Sciatic nerve (tissue), 2 donors: ENCODE measurements at places on chromosomes 16 and 17.

GRCh38 chr16:57987441-57988177 is 12.9 kb downstream of the ZNF319 start:
- no peak for DNase-seq

GRCh38 chr17:77101521-77102410 is 39.0 kb upstream of the SEC14L1 start:
- DNase-seq = no peak

GRCh38 chr17:58323366-58324055 is 5.1 kb downstream of the TSPOAP1 start:
- no peak for DNase-seq

- DNase-seq = no peak
These were observed 5.0 kb downstream of the PRSS27 start for GRCh38 chr16:2715064-2715463.

DNA sequence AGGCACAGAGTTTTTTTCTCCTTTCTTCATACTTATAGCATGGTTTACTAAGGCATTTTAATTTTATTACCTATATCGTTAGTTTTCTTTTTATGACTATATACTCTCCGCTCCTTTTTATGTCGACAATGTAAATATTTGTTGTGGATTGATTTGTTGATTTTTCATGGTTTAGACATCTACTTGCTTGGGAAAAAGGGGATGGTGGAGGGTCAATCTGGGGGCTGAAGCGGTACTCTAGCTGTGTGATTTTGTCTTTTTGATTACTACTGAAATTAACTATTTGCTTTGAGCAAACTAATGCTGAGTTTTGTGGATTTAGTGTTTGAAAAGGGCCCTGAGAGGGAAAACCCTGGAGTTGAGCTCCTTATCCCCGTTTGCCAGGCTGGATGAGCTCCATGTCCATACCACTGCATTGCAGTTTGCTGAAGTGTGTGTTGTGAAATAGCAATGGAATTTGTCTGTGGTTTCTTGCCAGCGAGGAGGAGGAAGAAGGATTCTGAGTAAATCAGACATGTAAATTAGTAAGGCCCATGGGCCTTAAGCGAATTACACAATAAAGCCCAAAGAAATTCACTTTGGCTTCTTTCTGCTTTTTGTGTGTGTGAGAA is 72.0 kb downstream of the FTO start:
- no peak for DNase-seq

- no peak for DNase-seq
These were observed 2.3 kb downstream of the BAIAP2 start for GRCh38 chr17:81037026-81037797.

GRCh38 chr17:21125862-21126261 is 902 bp upstream of the DHRS7B start:
- DNase-seq = no peak

- no peak for DNase-seq
These were observed 112.2 kb upstream of the LHX1 start for GRCh38 chr17:36825113-36825512.

- no peak for DNase-seq
These were observed 96.9 kb upstream of the ADAMTS18 start for GRCh38 chr16:77531752-77532151.

DNA sequence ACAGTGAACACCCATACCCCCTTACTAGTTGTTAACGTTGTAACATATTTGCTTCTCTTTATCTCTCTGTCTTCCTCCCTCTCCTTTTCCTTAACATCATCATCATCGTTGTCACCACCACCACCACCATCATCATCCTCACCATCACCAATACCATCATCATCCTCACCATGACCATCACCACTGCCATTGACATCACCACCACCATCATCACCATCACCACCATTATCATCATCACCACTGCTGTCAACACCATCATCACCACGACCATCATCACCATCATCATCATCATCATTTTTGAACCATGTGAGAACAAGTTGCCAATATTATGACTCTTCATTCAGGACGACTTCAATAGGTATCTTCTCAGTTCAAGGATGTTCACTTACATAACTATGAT is 35.5 kb downstream of the SHISA6 start:
- DNase-seq = no peak

- no peak for DNase-seq
These were observed 57.3 kb downstream of the ZFPM1 start for GRCh38 chr16:88510091-88510994.

DNA sequence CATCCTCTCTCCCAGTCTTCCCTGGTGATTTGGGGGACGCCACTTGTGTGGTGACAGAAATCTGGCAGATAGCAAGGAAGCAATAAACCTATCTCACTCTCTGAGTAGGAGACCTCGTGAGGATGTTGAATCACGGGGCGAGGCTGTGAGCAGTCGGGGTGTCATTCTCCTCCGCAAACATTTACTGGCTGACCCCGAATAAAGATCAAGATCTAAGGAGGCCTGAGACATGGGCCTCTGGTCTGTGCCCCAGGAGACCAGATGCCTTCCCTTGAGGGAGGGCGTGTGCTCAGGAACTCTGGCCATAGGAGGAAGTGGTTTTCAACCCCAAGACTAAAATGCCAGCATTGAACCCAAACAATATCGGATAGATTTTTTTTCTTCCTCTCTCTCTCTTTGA is 53.1 kb downstream of the FOXL1 start:
- DNase-seq = no peak

DNA sequence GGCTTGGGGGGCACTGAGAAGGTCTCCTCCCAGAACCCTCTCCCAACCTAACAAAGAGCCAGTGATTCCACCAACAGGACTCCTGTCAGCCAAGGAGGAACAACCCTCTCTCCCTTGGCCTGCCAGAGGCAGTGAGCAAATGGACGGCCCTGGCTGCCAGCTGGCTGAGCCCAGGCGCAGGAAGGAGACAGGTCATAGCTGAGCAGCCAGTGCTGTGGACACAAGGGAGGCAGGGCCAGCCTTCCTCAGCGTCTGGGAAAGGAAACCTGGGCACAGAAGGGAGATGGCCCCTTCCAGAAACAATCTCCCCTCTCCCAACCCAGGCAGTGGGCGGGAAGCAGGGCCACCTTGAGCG is 2.1 kb downstream of the MPO start:
- no peak for DNase-seq

GRCh38 chr16:50816901-50817555 is 75.1 kb downstream of the CYLD start:
- DNase-seq = peak; percentile 14

DNA sequence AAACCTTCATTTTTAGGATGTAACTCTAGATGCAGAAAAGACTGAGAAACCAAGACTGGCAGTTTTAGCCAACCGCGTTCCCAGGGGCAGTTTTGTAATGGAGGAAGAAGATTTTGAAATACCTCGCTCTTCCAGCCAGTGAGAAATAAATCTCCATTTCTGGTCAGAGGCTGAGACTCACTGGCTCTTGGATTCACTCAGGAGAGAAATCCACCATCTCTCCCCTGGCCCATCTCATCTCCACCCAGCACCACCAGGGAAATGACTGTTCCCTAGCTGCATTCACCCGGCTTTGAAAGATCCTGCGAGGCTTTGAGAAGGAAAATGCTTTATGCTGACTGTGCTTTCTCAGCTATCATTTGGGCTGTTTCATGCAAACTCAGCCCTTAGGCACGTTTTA is 185.2 kb downstream of the SOX9 start:
- peak; percentile 68 for DNase-seq

DNA sequence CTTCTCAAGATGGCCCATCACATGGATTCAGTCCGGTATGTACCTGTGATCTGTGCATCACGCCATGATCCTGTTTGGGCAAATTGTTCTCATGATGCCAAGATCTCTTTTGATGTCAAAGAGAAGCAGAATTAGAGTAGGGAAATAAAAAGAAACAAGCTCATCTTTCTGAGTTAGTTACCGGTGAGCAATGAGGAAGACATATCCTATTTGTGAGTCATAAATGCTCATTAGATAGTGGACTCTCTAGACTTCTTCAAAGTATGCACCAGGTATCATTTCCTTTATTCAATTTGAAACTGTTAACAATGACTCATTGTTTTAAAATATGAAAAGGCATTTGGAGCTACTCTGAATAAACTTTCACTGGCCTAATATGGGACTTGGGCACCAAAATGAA is 8.0 kb upstream of the KRTAP4-12 start:
- no peak for DNase-seq

- DNase-seq = peak; percentile 99
These were observed 15.9 kb upstream of the ERN1 start for GRCh38 chr17:64145751-64146417.

GRCh38 chr17:29347831-29348629 is 42.1 kb upstream of the TAOK1 start:
- DNase-seq = no peak

GRCh38 chr17:49696233-49696761 is 11.5 kb downstream of the SLC35B1 start:
- DNase-seq = no peak

GRCh38 chr16:46782320-46782719 is 34.2 kb upstream of the MYLK3 start:
- no peak for DNase-seq

DNA sequence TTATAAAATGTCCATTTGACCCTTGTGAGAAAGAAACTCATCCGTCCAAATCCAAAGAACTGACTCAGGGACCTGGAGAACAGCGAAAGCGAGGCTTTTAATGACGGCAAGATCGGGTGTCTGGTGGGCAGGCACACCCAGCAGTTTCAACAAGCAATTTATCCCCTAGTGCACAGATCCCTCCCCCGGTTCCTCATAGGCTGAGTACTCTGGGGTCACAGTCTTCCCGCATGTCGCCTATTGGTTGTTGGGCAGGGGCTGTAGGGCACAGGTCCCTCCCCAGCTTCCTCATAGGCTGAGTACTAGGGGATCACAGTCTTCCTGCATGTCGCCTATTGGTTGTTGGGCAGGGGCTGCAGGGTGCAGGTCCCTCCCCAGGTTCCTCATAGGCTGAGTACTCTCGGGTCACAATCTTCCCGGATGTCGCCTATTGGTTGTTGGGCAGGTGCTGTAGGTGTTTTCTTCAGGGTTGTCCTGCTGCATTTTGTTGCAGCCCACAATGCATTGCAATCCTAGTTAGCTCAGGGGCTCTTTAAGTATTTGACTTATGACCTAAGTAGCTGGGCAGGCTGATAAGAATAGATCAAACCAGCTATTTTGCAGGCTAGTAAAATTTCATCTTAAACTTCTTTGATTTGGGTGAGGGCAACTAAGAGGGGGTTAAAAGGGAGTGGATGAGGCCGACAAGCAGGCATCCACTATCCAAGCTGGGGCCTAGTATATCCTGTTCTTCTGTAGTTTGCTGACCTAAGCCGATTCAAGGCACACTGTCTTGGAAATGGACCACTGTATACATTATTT is 3.6 kb upstream of the UTS2R start:
- DNase-seq = no peak

DNA sequence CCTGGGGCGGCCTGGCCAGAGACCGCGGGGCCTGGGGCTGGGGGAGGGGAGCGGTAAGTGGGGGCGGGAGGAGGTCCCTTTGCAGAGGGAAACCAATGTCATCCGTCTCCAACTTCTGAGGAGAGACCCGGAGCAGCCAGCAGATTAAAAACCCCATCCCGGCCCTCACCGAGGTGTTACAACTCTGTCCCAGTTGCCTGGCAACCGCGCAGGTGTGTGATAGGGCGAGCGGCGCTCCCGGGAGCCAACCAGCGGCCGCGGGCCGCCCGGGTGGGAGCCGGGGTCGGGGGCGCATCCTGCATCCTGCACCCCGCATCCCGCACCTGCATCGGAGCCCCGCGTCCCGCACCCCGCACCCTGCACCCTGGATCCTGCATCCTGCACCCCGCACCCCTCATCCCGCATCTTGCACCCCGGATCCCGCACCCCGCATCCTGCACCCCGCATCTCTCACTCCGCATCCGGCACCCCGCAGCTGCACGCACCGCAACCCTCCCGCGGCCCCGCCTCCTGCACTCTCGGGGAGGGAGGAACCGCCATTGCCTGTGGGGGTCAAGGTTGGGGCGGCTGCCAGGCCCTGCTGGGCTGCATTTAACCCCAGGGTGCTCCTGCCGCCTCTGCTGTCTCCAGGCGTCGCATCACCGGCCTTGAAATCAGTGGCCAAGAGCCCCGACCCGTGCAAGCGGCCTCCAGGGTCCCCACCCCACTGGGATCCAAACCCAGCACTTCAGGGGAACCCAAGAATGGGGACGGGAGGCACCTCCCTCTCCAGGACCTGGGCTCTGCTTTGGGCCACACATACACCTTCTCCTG is 47.3 kb downstream of the RTN4RL1 start:
- no peak for DNase-seq

GRCh38 chr16:58378401-58378800 is 13.9 kb upstream of the GINS3 start:
- no peak for DNase-seq

DNA sequence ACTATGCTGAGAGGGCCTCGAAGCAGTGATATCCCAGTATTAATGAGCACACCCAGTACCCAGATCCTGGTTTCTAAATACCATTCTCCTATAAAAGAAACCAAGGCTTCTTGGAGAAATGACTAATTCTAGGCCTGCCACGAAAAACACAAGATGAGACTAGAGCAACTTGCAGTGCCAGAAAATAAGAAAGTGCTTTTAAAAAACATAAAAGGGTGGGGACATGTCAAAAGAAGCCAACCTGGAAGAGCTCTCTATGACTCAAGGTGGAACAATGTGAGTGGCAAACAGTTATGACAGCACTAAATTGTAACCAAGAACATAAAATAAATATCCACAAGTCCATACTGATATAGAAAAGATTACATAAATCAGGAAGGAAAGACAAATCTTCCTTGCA is 153.2 kb upstream of the KCNJ18 start:
- no peak for DNase-seq

DNA sequence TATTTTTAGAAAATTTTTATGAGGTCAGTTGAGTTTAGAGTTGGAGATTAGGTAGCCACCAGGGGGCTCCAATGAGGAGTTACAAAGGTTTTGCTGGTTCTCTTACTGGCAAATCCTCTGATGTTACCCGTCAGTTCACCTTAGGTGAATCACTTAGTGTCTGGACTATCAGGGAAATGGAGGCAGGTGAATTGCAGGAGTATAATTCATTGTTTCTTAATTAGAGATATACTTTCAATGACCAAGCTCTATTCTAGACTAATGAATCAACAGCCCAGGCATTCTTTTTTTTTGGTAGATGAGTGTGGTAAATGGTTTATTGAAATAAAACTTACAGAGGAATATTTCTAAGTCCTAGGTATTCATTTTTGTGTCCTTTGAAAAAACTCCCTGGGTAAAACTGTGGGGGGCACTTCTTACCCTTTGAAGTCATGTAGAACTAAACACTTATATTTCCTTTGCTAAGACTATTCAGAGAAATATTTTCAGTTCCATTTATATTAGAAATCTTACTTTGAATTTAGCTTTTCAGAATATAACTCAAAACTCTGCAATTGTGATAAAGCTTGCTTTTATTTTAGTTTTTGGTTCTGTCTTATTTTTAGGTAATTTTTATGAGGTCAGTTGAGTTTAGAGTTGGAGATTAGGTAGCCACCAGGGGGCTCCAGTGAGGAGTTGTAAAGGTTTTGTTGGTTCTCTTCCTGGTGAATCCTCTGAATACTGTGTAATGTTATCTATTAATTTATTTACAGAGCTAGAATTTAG is 17.7 kb downstream of the PSMD11 start:
- no peak for DNase-seq

DNA sequence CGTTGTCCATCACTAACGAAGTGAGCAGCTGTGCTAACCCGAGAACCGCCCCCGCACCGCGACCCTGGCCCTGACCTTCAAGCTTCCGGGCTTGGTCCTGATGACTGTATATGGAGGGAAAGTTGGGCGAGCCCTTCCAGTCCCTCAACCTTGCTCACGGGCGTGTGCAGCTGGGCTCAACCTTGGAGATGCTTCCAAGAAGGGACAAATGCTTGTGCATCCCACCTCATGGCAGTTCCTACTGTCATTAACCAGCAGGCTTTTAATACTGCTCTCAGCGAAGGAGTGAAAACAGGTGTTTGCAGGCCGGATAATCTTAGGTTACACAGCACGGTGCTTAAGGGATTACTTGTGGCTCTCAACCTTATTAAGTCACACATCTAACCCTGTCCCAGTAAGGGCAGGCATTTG is 33.5 kb downstream of the SRL start:
- no peak for DNase-seq
